ENCODE measurements at places on chromosomes 11 and 22.

GRCh38 chr11:101255036-101255435, 125.4 kb upstream of the PGR start:
- no peak for DNase-seq

- DNase-seq = peak; percentile 11
Measured at GRCh38 chr11:19220903-19221724, 19.3 kb upstream of the CSRP3 start.

- no peak for DNase-seq
Measured at GRCh38 chr11:104725796-104726408, 172.4 kb downstream of the CASP12 start.

GRCh38 chr11:123580137-123580536, 74.3 kb downstream of the SCN3B start:
- no peak for DNase-seq
